IPS-NIHi11 (cell line): ENCODE measurements at places on chromosomes 3 and 15.
A peak's percentile ranks its signal among the peaks of the same experiment; 100 is the strongest.

DNA sequence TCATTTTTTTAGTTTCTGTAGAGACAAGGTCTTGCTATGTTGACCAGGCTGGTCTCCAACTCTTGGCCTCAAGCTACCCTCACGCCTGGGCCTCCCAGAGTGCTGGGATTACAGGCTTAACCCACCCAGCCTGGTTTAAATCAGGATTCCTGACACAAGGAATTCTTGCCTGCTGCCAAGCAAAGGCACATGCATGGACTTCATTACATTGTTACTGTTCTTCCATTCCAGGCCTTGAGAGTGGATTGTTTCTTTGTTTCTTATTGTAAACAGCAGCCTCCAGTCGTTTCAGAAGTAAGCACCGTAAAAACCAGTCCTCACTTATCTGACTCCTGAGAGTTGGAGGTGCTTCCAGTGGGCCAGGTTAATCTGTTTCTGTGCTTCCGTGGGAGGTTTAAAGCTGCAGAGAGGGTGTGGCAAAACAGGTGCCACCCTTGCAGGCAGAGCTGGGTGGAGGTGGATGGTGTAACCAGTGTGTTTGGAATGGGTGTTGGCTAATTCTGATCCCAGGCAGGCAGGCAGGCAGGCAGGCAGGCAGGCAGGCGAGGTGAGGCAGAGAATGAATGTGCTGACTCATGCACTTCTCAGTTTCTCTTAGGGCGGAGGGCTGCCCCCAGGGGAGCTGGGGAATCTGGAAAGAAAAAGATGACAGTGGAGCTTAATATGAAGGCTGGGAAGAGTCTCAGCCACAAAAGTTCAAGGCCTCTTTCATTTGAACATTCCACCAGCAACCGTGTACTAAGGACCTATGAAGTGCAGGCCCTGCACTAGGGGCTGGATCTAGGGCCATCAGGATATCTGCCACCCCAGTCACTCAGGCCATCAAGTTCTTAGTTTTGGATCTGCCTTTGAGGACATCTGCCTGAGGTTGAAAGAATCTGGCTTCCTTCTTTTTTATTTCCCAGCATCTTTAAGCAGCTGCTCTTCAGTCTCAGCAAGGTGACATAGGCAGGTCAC lies 37.0 kb upstream of the CDCP1 start:
- DNase-seq, result peak; percentile 74

- DNase-seq, result no peak
Observed at GRCh38 chr15:76178296-76179000, 118.7 kb downstream of the TMEM266 start.

DNA sequence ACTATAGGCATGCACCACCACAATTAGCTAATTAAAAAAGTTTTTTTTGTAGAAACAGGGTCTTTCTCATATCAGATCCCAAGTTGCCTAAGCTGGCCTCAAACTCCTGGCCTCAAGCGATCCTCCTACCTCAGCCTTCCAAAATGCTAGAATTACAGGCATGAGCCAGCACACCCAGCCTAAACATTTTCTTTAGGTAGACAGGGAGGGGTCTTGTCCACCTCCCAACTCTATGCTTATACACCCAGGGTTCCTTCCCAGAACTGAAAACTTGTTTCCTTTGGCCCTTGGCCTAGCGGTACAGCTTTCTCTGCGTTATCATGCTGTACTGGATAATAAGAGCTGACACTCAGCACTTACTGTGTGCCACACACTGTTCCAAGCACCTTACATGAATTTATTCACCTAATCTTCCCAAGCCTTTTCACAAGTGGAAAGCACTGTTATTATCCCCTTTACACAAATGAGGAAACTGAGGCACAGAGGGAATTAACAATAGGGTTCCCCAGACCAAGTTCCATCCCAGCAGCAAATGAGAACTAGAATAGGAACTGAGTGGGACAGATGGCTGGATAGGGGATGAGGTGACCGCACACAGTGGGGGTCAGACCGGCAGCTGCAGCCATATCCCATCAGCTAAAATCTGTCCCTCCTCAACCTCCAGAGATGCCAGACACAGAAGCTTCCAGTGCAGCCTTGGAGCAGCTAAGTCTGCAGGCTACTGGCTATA lies 150.8 kb downstream of the MEGF11 start:
- no peak for DNase-seq

DNA sequence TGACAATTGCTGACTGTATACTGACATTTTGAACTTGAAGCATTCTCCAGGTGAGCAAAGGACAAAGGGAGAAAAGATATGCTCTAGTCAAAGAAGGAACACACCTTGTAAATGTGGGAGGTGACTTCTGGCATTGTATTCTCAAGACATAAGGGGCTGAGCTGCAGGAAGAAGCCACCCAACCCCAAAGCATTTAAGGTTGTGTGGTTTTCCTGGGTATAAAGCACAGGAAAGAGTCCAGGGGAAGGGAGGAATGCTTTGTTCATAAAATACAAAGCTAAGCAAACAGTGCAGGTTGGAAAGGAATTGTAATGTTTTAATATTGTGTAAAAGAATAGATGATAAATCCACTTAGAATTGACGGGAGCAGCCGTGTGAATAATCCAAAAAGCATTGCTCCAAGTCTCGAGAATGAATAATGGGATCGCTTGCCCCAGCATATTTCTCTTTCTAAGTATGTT lies 102.4 kb upstream of the LRIG1 start:
- no peak for DNase-seq

DNA sequence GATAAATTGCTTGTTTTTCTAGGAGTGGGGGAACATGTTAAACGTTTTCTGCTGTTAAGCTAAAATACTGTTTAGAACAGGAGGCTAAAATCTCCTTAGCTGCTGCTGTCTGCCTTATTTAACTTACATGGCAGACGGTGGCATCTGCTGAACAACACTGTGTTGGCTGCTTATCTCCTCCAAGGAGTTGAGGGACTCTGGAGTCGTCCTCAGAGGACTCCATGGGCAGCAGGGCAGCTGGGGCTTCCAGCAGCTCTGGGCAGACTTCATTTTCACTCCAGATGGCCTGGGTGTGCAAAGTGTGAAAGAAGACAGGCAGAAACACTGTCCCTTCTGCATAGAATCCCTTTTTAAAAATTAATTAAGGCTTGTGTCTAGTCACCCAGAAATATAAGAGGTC lies 52.9 kb upstream of the NUDT16 start:
- no peak for DNase-seq

DNA sequence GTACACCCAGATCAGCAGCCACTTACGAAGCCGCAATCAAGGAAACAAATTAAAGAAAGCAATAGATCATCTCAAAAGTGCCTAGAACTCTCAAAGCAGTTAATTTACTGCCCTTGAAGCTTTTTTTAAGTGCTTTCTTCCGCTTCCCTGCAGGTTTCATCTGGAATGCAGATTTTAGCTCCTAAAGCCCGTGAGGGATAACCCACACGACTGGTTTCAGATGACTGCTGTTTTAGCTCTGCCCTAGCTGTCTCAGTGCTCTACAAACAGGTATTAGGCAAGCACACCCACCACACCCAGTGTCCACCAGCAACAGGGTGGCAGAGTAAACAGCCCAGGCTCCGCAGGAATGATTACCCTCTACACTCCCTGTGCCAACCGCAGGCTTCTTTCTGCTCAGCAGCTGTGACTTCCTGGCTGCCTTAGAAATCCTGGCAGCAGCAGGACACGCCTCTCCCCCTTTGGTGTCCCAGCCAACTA lies 126.0 kb downstream of the FMN1 start:
- peak; percentile 56 for DNase-seq
